ENCODE measurements at places on chromosomes 16 and 17.

- peak; percentile 83 for DNase-seq
Measured at GRCh38 chr17:40803617-40804082, 3.9 kb upstream of the KRT28 start.

DNA sequence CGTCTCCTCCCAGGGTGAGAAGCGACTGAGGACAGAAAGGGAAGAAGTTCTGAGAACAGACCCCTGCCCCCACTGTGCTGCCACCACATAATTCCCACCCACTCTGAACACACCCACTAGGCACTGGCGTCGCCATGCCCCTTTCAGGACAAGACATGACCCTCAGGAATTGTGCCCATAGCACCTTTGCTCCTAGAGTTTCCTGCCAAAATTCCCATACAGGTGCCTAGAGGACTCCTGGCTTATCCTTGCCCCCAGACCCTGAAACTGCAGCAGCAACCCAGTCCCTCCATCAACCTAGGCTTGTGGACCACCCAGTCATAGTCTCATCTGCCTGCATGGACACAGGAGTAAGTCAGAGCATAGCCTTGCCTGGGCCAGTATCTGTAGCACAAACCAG, 157.7 kb upstream of the ZNF267 start:
- DNase-seq: no peak

DNA sequence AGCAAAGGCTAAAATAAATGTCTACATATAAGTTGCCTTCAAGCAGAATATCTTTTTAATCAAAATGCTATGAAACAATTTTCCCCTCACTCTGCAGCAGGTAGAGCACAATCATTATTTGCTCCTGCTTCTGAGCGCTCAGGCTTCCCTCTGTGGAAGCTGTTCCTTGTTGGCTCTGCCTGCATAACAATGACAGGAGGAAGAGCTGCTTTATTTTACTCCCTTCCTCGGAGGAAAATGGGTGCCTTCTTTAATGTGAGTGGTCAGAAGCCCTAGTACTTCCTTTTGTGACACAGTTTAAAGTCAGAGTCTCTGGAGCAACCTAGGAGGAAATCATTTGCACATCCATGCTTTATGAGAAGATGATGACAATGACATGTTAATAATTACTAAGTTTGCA, 492.1 kb downstream of the CDH8 start:
- no peak for DNase-seq

DNA sequence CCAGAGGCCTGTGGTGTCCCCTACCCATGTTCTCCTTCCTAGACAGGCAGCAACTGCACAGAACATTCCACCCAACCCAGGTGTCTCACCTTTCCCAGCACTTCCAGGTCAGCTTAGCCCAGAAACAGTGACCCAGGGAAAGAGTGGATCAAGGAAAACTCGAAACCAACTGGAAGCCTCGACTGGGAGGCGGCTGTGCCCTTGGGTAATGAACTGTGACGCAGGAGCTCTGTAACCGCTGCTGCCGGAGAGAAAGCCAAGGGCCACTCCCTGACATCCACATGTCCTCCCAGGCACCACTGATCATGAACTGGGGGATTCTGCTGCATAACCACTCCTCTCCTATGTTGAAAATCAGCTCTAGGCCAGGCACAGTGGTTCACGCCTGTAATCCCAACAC, 34.4 kb downstream of the WDR59 start:
- no peak for DNase-seq

DNA sequence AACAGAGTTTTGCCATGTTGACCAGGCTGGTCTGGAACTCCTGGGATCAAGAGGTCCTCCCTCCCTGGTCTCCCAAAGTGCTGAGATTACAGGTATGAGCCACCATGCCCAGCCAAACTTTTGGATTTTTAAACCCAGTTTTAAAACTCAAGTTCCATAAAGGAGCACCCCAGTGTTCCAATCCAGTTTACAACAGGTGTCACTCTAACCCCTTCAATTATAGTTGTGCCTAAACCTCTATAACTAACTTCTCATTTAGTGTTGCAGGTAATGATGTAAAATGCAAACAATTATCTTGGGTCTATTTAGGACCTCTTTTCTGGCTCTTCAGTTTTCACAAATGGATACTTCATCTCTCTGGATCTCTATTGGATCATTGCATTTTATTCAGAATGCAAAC, 7.8 kb upstream of the ADAP2 start:
- DNase-seq: no peak

GRCh38 chr17:13353590-13353989, 248.1 kb downstream of the HS3ST3A1 start:
- DNase-seq: peak; percentile 12
